Activated T-cell treated with anti-CD3 and anti-CD28 coated beads for 1 hour (primary cell): ENCODE measurements at places on chromosomes 2 and 18.

GRCh38 chr2:105175231-105175630 lies 66.3 kb upstream of the GPR45 start:
- no peak for DNase-seq

GRCh38 chr2:88729061-88729745 lies 37.7 kb downstream of the RPIA start:
- no peak for DNase-seq

- DNase-seq = no peak
These were observed 484.1 kb downstream of the DCC start for GRCh38 chr18:52824126-52824525.

DNA sequence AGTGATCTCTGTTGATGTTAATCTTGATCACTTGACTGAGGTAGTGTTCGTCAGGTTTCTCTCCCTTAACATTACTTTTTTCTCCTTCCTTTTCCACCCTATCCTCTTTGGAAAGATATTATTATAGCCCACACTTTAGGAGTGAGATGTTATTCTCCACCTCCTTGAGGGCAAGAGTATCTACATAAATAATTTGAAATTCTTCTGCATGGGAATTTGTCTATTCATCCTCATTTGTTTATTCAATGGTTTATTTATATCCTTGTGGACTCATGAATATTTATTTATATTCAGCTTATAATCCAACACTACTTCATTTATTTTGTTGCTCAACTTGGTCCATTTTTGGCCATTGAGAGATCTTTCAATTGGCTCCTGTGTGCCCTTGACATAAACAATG lies 750.4 kb downstream of the EPHA4 start:
- DNase-seq = no peak

DNA sequence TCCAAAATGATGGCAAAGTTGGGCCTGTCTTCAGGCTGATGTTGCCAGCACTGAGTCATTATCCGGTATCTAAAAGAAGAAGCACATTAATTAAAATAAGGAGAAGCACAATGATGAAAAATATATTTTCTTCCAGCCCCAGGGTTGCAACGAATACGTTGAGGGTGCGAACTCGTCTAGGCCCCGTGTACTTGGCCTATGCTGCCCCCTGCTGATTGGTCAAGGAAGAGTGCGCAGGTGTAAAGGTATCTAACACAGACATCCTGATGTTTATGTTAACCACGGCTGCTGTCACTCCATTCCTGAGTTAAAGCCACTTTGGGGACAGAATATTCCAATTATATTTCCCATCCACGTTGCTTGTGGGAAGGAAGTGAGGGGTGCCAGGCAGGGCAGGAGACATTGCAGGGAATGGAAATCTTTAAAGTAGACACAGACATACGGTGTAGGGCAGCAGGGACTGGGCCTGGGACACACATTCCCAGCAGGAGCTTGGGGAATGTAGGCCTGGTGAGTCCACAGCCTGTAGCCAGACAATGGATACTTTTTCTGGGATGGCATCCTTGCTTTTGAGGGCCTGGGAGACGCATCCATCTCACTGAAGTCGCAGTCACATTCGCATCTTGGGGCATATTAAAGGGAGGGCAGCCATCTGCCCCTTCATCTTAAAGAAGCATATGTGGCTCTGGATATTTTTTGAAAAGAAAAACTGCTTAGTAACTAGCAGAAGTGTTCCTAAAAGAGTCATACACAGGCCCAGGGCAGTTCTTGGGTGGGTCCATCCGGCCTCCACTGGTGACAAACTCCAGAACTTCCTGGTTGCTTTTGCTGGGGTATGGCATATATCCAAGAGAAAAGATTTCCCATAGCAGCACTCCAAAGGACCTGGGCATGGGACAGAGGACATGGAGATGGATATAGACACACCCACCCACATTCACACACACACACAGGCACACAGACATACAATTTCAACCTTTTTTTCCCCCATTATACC lies 81.9 kb downstream of the CLIP4 start:
- peak; percentile 75 for DNase-seq

GRCh38 chr2:36441816-36442215 lies 86.2 kb downstream of the CRIM1 start:
- no peak for DNase-seq

DNA sequence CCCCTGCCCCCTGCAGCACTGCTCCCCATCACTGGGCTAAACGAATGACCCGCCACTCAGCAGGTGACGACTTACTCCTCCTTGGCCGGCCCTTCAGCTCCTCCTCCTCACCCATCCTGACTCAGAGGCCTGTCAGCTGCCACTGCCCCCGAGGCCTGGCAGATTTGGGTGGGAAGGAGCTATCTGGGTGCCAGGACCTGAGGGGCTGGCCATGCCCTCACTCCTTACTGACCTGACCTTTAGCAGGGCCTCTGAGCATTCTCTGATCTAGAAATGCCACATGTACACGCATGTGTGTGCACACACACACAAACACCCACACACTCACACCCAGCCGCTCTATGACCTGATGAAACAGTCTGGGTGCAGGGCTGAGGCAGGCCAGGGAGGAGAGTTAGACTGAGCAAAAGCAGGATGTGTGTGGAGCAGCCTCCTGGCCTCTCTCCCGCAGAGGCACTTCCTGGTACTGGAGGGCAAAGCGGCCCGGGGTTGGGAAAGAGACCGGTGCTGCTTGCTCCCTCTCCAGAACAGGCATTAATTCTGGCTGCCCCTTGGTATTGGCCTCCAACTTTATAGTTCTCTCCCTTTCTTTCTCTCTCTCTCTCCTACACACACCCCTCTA lies 68.0 kb downstream of the ZFP36L2 start:
- no peak for DNase-seq

GRCh38 chr18:46712406-46712805 lies 44.4 kb downstream of the ST8SIA5 start:
- DNase-seq = no peak

- DNase-seq = no peak
These were observed 81.2 kb downstream of the INSIG2 start for GRCh38 chr2:118169359-118170005.

DNA sequence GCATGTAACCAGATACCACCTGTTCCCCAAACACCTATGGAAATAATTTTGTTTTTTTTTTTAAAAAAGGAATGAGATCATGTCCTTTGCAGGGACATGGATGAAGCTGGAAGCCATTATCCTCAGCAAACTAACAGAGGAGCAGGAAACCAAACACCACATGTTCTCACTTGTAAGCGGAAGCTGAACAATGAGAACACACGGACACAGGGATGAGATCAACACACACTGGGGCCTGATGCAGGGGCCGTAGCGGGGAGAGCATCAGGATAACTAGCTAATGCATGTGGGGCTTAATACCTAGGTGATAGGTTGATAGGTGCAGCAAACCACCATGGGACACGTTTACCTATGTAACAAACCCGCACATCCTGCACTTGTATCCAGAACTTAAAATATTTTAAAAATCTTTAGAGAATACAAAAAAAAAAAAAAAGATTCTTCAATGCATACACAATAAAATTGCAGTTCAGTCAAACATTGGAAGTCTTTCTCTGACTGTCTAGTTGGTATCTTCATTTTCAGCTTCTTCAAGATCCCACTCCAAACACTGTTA lies 11.6 kb upstream of the CASP10 start:
- DNase-seq = no peak

DNA sequence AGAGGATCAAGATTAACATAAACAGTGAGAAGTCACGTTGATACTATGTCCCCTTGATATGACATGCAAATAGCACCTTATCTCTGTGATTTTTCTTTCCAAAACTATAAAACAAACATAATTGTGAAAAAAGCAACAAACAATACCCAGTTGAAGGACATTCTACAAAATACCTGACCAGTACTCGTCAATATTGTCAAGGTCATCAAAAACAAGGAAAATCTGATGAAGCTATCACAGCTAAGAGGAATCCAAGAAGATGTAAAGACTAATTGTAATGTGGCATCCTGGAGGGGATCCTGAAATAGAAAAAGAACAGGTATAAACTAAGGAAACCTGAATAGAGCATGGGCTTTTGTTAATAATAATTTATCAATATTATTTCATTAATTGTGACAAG lies 321.5 kb upstream of the MAP2 start:
- no peak for DNase-seq
